ENCODE measurements at places on chromosomes 2 and 18.

GRCh38 chr2:38174131-38174530 lies 98.2 kb upstream of the CYP1B1 start:
- DNase-seq: no peak

GRCh38 chr2:176192351-176192750 lies 3.9 kb downstream of the HOXD1 start:
- DNase-seq: no peak

DNA sequence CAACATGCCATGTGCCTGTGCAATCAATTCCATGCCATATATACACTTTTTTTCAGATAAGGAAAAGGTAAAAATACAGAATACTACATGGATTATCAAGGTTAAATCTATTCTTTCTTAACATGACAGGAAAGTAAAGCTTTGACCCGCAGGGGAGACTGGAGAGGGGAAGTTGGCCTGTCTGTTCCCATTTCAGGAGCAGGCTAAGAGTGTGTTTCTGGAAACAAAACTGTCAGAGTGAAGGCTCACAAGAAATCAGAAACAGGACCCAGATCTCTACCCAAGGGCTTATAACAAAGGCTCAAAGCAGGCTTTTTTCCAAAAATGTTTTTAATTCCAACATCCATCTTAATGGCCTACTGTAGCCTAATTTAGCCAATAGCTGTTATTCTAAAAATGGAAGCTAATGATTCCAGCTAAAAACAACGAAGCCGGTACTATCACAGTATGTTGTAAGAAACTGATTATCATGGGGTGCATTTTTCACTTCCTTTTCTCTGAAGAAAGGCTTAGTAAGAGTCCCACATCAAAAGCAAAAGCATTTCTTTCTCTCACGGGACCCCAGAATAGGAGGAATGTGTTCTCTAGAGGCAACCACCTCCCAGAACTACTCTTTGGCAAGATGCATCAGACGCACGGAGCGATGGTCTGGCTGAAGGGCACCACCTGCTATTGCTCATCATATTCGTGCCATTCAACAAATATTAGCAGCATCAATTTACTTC lies 41.4 kb downstream of the FECH start:
- no peak for DNase-seq

GRCh38 chr2:4090668-4091630 lies 387.6 kb downstream of the DCDC2C start:
- DNase-seq: no peak

DNA sequence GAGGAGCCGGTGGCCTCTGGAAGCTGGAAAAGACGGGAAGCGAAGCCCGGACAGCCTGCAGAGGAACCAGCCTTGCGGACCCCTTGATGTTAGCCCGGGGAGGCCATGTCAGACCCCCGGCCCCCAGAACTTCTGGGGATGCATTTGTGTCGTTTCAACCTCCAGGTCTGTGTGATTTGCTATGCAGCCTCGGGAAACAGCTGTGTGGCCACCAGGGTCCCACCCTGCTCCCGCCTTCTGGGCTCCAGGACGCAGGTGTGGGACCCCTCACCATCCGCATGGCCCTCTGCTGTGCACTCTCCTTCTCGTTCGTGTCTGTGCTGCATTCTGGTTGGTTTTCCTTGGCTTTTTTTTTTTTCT lies 13.3 kb downstream of the NEU4 start:
- no peak for DNase-seq

DNA sequence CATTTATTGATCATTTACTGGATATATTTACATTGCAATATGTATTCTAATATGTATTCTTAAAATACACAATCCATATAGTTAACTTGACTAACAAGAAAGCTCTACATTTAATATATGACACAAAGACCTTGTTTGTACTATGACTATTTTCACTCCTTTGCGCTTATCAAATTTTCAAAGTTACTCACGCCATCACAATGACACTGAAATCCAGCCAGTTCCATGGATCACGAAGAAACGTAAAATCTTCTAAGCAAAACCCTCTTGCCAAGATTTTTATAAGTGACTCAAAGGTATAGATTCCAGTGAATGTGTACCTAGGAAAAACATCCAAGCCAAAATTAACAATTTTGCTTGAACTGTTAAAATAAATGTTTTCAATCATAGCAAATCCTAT lies 39.6 kb downstream of the SCN3A start:
- DNase-seq: no peak

DNA sequence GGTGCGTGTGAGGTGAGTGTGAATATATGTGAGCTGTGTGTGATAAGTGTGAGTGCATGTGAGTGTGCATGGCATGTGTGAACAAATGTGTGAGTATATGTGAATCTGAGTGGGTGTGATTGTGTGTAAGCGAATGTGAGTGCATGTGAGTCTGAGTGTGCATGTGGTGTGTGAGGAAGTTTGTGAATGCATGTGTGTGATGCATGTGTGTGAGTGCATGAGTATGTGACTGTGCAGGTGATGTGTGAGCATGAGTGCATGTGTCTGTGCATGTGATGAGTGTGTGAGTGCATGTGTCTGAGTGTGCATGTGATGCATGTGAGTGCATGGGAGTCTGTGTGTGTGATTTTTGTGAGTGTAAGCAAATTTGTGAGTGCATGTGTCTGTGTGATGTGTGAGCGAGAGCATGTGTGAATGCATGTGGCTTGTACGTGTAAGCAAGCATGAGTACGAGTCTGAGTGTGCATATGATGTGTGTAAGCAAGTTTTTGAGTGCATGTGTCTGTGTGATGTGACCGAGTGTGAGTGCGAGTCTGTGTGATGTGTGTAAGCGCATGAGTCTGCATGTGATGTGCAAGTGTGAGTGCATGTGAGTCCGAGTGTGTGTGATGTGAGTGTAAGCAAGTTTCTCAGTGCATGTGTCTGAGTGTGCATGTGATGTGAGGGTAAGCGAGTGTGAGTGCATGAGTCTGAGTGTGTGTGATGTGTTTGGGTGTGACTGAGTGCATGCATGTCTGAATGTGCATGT lies 43.3 kb downstream of the COPS8 start:
- no peak for DNase-seq

GRCh38 chr2:182864949-182865570 lies 1.4 kb downstream of the FRZB start:
- DNase-seq: no peak

- no peak for DNase-seq
These were observed 9.4 kb downstream of the BCL11A start for GRCh38 chr2:60544062-60544461.

DNA sequence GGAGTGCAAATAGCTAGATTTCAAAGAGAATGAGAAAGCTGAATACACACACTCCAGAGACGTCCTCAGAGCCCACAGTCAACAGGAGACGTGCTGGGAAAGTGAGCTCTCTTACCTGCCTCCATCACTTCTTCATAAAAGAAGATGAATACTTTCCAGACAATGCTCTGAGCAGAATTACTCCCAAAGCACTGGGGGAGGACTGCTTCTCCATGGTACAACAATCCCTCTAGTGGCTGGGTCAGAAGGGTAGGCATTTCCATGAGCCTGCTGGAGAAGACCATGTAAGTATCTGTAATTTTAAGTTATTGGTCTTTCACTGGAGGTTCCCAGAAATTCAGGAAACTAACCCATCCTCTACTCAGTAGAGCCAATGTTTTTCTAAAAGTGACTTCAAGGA lies 190.3 kb downstream of the RBM43 start:
- DNase-seq: no peak

DNA sequence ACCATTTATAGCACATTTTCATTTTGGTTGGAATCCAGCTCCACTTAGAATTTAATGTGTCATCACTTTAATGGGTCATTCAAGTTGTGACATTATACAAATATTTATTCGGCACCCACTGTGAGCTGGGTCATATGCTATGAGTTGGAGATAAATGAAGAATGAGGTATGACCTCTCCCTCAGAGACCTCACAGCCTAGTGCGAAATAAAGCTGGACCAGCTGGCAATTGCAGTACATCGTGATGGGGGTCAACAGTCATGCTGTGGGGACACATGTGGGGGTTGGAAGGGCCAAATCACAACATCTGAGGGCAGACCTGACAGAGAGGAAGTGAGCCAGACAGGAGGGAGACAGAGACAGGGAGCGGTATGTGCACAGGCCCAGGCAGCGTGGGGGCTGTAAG lies 175.4 kb downstream of the MAIP1 start:
- no peak for DNase-seq

DNA sequence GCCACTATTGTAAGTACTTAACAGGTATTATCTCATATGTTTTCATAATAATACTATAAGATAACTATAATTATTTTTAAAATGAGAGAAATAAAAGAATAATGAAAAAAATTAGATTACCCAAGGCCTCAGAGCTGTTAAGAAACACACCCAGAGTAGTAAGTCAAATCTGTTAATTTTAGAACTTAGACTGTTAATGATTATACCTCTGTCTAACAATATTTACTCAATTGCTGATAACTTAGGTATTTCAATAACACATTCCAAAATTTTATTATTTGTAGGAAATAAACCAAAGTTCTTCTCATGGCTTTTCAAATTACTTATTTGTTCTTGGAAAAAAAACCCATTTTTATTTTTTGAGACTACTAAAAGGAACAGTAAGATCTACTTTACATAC lies 227.5 kb upstream of the KCNH7 start:
- DNase-seq: no peak

GRCh38 chr2:238264072-238264460 lies 24.2 kb upstream of the HES6 start:
- no peak for DNase-seq

DNA sequence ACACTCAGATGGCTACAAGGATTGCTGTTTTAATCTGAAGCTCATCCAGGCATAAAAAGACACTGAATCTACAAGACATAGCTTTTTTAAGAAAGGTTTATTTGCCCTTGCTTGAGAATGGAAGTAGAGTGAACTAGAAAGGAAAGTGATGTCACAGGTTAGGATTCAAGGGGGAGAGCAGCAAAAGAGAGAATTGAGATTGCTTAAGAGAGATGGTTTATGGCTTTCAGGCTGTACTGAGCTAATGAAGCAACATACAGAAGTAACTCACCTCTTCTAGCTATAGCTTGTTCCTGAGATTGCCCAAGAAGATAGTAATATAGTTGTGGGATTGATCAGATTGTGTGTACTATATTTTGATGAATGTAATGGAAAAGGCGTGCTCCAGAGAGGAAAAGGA lies 26.1 kb upstream of the ACVR2A start:
- no peak for DNase-seq

DNA sequence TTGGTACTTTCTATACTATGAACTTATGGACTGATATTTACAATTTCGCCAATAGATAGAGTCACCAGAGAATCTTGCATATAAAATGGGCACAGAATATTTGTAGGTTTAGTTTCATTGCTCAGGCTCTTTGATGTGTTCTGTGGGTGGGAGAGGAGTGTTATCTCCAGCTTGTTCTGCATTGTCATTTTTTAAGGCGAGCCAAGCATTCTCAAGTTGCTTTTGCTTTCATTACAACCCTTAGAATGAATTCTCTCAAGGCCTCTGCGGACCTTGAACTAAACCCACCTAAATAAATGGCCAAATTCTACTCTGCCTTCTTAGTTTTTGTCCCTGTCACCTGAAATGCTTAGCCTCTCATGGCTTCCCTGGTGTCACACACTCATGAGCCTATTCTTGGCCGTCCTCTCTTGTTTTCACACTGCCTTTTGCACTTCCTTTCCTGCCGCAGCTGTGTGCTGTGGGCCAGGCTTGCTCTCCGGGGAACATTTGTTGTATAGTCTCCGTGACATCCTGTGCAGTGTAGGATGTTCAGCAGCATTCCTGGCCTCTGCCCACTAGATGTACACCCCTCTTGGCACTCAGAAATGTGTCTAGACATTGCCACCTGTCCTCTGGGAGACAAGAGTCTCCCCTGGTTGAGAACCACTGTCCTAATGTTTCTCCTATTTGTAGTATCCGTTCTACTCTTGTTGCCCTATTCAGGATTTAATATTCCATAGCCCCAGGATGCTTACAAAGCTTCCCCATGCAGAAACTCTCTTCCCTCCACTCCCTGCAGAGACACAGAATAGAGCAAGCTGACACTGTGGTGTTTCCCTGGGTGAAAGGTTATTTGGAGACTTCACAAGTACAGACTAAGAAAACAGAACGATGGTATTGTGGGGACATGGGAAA lies 255.6 kb downstream of the PTPRM start:
- no peak for DNase-seq

DNA sequence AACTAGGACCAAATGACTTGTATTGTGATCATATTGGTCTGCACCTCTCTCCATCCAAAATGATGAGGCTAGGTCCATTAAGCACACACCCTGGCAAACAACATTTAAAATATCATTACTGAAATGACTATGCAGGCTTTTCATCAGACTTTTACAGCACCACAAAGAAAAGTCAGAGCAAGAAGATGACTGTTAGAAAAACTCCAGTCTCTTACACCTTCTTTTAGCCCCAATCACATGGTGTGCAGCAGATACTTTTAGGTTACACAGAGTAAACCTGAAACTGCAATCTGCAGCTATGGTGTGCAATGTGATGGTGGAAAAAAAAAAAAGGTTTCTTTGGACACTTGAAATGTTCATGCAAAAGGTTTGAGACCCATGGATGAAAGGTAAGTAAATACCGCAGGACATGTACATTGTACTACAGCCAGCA lies 5.4 kb upstream of the POLI start:
- no peak for DNase-seq

DNA sequence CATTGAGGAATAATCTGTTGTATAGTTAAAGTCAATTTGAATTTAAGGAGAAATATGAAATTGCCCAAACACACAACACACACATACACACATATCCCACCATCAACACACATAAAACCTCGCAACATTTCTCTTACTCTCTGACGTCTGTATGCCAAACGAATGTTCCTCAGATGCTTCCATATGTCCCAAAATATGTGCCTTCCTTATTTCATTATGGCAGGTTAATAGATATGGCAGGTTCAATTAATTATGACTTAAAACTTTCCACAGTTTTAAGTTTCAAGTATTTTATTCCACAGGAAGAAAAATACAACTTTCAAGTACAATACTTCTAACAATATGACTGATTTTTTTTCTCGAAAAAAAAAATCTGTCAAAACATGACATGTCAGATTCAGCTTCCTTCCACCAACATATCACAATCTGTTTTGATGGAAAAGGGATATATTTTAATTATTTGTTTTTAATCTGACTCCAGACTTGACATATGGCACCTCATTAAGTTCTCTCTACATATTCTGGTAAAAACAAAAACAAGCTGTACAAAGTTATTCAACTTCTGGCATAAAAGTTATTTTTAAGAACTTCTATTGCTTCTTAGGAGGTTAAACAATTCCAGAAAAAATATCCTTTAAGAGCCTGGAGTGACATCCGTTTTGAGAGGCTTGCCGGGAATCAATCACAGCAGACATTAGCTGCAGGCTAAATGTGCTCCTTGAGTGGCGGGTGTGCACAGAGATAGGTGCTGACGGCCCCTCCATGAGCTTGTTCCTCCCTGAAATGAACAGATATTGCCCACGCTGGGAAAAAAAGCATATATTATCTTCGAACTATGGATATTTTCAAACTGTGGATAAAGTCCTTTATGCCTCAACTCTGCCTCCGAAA lies 812.7 kb downstream of the DCDC2C start:
- DNase-seq: no peak
